ENCODE measurements at places on chromosomes 3 and 15.

GRCh38 chr3:180058238-180058637 lies 21.5 kb upstream of the PEX5L start:
- no peak for DNase-seq

DNA sequence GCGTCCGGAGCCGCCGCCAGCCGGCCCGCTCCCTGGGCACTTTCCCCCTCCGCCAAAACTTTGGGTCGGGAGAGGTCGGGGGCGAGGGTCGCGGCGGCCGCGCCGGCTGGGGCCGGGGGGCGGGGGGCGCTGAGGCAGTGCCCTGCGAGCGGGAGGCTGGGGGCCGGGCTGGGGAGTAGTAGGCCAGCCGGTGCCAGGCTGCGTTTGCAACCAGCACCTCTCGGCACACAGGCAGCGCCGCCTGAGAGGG lies 452 bp downstream of the BBX start:
- peak; percentile 12 for DNase-seq

- no peak for DNase-seq
These were observed 40.3 kb upstream of the TBC1D5 start for GRCh38 chr3:17782751-17783150.

DNA sequence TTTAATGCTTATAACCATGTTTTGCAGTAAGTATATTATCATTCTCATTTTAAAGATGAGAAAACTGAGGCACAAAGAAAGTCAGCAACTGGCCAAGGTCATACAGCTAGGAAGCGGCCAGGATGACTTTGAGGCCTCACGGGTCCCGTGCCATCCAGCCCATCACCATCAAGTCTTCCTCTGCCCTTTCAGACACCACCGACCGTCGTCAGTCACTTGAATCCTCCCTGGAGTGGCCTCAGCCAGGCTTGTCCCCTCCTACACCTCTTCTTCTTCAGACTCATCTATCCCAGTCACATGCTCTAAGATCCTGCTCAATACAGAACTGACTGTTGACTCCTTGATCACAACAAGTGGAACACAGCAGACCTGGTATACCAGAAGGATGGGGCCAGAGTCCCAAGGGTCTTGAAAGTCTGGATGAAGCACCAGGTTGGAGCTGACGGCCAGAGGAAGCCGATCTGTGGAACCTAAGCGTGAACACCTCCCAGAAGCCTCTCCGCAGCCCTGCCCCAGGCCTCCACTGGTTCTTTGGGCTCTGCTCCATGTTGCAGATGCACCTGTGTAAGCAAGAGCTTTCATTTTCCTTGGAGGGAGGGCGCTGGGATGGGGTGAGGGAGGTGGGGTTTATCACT lies 22.1 kb downstream of the ITGA11 start:
- DNase-seq: no peak

DNA sequence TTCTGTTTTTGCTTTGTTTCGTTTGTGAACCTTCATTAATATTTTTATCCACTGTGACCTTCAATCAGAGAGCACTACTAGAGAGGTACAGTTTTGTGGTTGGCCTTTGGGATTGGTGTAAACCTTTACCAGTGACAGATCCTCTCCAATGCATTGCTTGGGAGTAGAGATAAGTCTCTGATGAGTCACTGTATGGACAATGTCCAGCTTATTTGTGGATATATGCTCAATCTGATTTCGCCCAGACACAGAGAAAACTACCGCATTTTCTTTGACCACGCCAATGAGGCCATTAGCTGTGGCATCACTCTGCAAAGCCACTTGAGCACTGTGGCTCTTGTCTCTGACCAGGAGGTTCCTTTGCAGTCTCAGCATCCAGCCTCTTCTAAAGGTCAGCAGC lies 964.7 kb downstream of the TUSC7 start:
- no peak for DNase-seq

GRCh38 chr3:124043023-124043422 lies 51.1 kb upstream of the ROPN1 start:
- no peak for DNase-seq

GRCh38 chr15:68377766-68378165 lies 54.2 kb downstream of the ITGA11 start:
- no peak for DNase-seq

DNA sequence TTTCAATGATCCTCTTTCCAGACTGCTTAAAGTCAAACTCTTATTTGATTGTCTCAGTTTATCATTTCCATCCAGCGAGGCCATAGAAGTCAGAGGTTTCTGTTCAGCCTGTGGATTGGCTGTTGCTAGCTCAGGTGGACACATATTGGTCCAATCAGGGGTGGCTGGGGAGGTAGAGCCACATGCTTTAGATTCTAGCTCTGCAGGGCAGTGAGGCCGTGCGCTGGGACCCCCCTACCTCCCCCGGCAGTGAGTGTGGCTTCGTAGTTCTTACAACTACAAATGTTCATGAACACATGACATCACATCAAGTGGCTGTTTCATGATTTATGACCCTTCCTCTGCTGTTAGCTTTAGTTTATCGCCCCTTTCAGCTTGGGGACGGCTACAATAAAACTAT lies 18.0 kb downstream of the APOD start:
- no peak for DNase-seq

GRCh38 chr3:120745466-120745865 lies 2.9 kb downstream of the GTF2E1 start:
- DNase-seq: no peak

DNA sequence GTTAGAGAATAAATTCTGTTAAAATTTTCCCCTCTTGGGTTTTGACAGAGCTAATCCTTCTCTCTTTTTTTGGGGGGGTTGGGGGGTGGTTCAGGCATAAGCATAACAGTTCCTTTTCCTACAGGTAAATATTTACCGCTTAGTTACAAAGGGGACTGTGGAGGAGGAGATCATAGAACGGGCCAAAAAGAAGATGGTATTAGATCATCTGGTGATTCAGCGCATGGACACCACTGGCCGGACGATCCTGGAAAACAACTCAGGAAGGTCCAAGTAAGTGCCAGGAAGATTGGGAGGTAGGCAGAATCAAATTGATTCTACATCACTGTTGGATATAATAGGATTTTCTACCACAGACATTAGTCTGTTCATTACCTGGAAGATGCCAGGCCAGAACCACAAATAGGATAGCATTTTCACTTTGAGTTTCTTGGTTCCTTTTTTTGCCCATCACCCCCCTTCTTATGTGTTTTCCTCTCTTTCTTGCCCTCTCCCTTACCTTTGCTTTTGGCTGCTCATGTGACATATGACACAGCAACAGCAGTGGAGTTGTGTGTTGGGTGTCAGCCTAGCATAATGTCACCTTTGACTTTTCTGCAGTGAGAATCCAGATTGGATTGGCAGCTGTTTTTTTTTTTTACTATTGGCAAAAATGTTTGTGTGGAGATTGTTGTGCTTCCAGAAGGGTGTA lies 79.0 kb downstream of the CHD2 start:
- DNase-seq: no peak

DNA sequence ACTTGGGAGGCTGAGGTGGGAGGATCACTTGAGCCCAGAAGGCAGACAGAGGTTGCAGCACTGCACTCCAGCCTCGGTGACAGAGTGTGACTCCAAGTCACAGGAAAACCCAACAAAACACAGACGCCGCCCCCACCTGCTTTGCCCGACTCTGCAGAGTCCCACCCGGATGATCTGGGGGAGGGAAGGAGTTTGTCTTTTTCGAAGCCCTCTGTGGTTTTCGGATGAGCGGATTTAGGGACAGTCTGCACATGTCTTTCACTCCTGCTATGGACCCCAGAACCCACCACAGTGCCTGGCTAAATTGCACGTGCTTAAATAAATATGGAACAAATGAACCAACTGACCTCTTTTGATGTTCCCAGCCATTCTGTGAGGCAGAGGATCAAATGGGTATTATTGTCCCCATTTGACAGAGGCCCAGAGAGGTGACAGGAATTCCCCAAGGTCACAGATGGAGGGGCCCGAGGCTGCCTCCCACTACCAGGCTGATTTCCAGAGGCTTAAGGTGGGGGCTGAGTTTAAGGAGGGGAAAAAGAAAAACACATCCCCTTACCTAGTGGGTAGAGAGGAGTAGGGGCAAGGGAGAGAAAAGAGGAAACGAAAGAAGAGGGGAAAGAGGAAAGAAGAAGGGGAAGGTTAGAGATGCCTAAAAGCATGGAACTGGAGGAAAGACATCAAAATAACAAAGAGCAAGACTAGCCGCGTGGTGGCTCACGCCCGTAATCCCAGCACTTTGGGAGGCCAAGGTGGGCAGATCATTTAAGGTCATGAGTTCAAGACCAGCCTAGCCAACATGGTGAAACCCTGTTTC lies 59.4 kb upstream of the TFRC start:
- no peak for DNase-seq

GRCh38 chr3:14780927-14781507 lies 37.7 kb upstream of the FGD5 start:
- DNase-seq: peak; percentile 58

GRCh38 chr15:60745469-60746061 lies 266.6 kb upstream of the ICE2 start:
- DNase-seq: no peak

DNA sequence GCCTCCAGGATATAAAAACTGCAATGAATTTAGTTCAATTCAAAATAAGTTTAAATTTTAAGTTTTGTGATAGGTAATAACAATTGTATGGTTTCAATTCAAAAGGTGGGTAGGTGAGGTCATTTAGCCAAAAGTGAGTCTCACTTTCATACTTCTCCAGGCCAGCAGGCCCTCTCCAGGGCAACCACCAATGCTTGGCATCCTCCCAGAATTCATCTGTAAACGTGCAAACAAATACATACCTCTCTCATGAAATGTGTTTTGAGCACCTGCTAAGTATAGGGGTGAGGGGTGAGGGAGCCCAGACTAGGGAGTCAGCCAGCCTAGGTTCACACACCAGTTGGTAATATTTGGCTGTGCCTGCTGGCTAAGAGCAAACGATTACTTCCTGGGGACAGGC lies 22.0 kb upstream of the RBSN start:
- DNase-seq: no peak

DNA sequence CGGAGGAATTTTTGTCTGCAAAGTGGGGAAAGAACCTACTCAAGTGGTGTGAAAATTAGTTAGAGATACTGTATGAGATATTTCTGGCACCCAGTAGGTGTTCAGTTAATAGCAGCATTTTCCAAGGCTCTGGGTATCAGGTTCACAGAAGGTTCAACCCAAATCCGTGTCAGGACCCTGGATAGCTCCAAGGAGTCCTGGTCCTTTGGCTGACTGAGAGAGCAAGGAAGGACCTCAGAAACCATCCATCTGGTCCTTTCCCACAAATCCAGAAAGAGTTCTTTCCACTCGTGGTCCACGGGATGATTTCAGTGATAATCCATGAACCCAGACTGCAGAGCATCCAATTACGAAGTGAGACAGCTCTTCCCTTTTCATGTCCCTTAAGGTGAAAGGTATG lies 51.4 kb downstream of the SLC6A11 start:
- DNase-seq: peak; percentile 30

- no peak for DNase-seq
These were observed 41.9 kb downstream of the TIPARP start for GRCh38 chr3:156716105-156716862.

GRCh38 chr3:126545544-126545943 lies 13.2 kb downstream of the C3orf22 start:
- DNase-seq: no peak

GRCh38 chr15:67524235-67524634 lies 3.3 kb downstream of the C15orf61 start:
- no peak for DNase-seq

- DNase-seq: no peak
These were observed 396.4 kb downstream of the EDEM1 start for GRCh38 chr3:5583920-5584319.

GRCh38 chr15:40297356-40297755 lies 10.4 kb downstream of the PLCB2 start:
- DNase-seq: no peak

GRCh38 chr15:62832231-62832630 lies 210.3 kb upstream of the TPM1 start:
- no peak for DNase-seq

GRCh38 chr3:129732200-129732876 lies 125.9 kb upstream of the PLXND1 start:
- no peak for DNase-seq

GRCh38 chr15:90126596-90127435 lies 24.5 kb upstream of the IDH2 start:
- peak; percentile 23 for DNase-seq

- peak; percentile 63 for DNase-seq
These were observed 29.5 kb downstream of the AGTR1 start for GRCh38 chr3:148727231-148727630.

DNA sequence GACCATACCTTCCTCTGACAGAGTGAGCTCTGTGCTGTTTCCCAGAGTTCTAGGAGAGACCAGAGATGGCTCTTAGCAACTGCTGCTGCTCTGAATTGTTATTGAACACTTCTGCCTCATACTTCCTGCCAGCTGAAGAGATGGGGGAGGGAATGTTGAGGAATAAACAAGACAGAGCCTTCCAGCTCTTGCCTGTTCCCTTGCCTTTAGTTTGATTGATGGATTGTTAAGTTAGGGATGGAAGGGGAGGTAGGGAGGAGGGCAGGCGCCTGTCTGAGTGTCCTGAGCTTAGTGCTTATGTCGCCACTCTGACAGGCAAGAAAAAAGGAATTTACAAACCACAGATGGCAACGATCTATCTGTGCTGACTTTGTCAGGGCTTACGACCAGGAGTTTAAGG lies 42.8 kb downstream of the ZNF609 start:
- DNase-seq: peak; percentile 13

DNA sequence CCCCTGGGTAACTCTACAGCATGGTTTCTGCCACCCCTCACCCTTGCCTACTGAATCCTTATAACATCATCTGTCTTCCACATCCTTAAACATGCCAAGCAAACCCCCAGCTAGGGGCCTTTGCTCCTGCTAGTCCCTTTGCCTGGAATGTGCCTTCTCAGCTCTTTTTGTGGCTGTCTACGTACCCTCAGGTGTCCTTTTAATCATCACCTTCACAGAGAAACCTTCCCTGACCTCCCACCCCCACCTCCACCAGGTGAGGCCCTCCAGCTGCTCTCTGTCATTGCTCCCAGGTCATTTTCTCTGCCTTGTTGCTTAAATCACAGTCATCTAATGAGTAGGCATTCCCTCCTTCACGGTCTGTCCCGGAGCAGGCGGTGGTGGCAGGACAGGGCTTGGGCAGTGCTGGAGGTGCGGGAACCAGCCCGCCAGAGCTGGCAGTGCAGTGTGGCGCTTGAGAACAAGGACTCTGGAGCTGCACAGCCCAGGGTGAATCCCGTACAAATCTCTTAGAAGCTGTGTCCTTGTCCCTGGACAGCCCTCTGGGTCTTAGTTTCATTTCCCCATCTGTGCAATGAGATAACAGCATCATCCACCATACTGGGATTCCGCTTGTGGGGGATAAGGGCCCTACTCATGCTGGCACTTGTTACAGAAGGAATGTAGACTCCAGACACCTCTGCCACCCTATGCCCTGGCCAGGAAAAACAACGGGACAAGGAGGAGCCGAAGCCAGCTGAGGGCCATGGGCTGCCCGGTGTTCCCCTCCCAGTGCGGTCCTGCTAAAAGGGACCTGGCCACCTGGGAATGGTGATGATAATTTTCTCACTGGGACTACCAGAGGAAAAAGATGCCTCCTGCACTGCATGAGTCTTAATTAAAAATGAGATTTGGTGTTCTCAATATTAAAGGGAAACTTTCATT lies 52.1 kb upstream of the IQSEC1 start:
- DNase-seq: no peak

DNA sequence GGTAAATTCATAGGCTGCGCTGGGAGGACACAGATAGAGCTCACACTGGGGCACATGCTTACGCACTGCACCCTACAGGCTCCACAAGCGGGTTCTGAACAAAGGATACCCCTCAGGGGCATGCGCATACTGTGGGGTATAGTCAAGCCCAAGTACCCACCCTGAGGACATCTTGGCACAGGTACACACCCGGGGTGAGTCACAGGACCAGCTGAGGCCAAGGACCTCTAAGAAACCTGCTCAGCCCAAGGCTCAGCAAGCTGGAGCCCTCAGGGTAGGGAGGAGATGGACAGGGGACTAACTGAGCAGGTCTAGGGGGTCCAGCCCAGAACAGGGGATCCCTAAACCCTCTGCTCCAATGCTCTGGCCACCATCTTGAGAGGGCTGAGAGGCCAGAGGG lies 3.3 kb downstream of the SHISA5 start:
- DNase-seq: no peak

Data from HTR-8/SVneo (cell line).